ENCODE measurements at places on chromosomes 4 and X. TPM values are rescaled to one million over a fixed set of nuclear protein-coding genes. Genes with fewer than 3 reads are reported as not detected.

DNA sequence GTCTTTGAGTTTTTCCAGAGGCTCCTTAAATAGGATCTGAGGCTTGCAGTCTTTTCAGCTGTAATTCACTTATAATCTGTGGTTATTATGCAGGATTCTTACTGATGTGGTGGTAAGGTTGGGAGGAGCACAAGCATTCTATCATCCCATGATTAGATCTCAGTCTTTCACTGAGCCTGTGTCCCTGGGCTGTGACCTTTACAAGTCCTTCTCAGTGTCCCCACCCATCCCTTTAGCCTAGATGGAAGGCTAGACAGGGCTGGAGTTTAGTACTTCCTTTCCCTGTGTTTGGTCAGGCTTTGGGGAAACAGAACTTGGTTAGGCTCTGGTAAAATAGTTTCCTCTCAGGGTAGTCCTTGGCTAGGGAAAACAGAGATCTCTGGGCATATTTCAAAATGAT, 17.1 kb upstream of the NKAP start:
- no peak for DNase-seq

- no peak for DNase-seq
Observed at GRCh38 chrX:118630848-118631247, 96.6 kb upstream of the IL13RA1 start.

Gene RAB39B
- total RNA-seq = 6.0 TPM

Gene USP17L27
- not detected for total RNA-seq
